ENCODE measurements at places on chromosomes 13 and 19.

DNA sequence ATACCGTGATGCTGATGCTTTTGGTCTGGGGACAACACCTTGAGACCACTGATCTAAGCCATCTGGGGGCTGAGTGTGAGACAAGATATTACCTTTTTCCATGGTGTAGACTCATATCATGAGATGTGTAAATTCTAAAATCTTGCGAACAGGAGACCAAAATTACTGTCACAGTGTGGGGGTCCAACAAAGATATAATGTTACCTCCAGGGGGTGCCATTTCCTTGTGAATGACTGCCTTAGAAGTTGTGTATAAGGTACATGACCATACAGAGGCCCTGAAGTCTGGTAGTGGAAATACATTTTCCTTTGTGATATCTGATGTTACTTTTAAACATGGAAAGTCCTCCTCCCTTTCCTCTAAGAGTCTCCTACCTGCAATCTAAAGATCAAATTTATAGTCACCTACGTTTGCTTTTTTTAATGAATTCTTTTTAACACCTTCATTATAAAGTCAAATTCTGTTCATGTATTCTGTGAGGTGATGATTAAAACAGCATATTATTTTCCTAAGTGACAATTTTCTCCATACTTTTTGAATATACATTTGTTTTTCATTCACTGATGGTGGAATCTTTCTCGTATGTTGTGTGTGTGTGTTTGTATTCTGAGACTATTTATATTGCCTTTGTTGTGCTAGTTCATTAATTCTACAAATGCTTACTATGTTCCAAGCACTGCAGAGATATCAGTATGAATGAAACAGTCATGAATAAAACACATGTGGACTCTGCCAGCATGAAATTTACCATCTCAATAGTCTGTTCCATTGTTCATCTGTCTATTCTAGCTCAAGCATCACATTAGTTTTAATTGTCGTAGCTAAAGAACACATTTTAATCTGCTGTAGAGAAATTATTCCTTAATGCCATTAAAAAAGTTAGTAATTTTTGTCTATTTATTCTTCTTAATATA, 113.7 kb downstream of the RFC3 start:
- DNase-seq = peak; percentile 58

DNA sequence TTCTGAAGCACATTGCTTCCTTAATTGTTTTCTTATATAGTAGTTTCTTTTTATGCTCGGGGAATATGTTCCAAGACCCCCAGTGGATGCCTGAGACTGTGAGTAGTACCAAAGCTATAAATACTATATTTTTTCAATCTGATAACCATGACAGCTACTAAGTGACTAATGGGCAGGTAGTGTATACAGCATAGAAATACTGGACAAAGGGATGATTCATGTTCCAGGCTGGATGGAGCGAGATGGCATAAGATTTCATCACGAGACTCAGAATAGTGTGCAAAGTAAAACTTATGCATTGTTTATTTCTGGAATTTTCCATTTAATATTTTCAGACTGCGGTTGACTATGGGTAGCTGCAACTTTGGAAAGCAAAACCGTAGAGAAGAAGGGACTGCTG, 47.9 kb upstream of the OLFM4 start:
- DNase-seq = peak; percentile 36

DNA sequence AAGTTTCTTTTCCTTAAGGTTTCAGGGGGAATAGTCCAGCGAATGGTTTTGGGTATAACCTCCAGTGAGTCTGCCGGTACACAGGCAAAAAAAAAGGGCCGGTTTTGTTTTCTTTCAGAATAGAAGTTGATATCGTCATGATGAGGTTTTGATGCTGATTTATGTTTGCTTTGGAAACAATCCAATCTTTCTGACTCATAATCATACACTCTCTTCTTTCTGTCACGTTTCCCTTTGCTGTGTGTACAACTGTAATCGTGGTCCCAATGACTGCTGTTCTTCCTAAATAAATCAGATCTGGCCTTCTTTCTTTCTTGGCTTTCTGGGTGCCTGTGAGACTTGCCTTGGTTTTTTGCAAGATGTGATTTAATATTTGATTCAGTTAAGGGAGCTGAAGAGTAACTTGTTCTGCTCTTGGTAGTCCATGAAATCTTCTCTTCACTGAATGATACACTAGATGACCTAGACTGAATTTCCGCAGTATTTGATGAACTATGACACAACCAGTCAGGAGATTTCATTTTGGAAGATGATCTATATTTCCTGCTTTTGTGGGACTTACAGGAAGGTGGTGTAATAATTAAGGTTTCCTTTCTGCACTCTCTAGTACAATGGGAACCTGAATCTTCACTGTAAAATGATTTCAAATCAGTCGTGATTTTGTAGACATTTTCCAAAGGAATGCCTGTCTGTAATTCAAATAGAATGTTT, 34.9 kb upstream of the METTL21C start:
- DNase-seq = peak; percentile 89

GRCh38 chr19:12788042-12788681, 3.1 kb upstream of the JUNB start:
- no peak for DNase-seq

DNA sequence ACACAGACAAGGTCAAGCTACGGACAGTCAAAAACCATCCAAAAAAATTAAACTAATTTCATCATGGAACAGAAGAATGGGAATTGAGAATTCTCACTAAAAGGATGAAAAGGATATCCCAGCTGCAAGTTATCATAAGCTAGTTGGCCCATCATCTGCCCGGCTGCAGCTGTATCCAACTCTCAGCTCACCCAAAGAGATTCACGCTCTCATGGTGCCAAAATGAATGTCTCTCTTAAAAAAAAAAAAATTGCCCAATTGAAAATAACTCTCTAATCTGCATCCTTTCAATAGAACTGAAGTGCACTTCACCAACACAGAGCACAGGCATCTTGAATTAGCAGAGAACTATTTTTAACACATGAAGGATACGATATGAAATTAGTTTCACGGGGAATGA, 20.0 kb downstream of the ENOX1 start:
- DNase-seq = no peak

All from epithelial cell of esophagus (primary cell).